ACHN (cell line): ENCODE measurements at places on chromosomes 13 and 19.

GRCh38 chr13:64052521-64052920, 2636.9 kb upstream of the PCDH20 start:
- no peak for DNase-seq

- DNase-seq, result no peak
These were observed 894.3 kb downstream of the DIAPH3 start for GRCh38 chr13:59269476-59269875.

- no peak for DNase-seq
These were observed 13.2 kb upstream of the ZNF254 start for GRCh38 chr19:24073807-24074206.

GRCh38 chr19:20153281-20153680, 13.7 kb upstream of the ZNF486 start:
- DNase-seq, result no peak

DNA sequence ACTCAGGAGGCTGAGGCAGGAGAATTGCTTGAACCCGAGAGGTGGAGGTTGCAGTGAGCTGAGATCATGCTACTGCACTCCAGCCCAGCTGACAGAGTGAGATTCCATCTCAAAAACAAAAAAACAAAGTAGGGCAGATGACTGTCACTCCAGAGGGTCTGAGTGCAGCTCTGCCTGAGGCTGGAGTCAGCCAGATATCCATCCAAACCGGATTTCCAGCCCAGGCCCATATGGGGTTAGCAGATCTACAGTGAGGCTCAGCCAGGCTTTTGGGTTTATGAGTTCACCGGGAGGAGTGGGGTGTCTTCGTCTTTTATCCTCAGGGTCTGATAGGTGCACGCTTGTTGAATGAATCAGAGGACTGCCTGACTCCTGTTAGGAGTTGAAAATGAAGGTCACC, 19.0 kb downstream of the LAMP1 start:
- no peak for DNase-seq

DNA sequence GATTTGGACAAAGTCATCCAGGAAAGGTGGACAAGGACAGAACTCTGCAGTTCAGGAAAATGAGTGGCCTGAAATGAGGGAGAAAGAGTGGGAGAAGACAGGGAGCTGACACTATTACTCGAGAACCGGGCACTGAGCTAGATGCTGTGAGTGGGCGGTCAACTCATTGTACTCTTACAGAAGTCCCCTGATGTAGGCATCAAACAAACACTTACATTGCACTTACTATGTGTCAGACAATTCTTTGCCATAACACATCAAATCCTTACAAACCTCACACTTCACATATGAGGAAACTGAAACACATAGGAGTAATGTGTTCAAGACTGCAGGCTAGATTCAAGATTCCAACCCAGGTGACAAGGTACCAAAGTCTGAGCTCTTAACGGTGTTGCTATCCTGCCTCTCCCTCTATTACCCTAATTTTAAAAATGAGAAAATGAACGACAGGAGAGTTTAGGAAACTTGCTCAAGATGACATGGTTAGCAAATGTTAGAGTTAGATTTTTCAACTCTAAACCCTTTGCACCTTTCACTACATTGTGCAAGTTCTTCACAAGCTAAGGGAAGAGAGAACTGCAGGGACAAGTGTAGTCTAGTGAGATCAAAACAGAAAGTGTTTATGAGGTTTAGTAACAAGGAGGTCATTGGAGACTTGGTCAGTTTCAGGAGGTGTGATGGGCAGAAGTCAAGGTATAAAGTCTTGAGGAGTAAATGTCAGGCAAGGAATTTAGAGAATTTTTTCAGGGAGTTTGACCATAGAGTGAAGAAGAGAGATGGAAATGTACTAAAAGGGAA, 4.9 kb upstream of the MEDAG start:
- DNase-seq, result no peak

GRCh38 chr13:99275093-99275469, 16.9 kb upstream of the GPR18 start:
- DNase-seq, result peak; percentile 20

GRCh38 chr19:19652482-19653295, 9.2 kb upstream of the GMIP start:
- peak; percentile 6 for DNase-seq

- peak; percentile 25 for DNase-seq
These were observed 698 bp downstream of the KANK2 start for GRCh38 chr19:11196406-11197287.

DNA sequence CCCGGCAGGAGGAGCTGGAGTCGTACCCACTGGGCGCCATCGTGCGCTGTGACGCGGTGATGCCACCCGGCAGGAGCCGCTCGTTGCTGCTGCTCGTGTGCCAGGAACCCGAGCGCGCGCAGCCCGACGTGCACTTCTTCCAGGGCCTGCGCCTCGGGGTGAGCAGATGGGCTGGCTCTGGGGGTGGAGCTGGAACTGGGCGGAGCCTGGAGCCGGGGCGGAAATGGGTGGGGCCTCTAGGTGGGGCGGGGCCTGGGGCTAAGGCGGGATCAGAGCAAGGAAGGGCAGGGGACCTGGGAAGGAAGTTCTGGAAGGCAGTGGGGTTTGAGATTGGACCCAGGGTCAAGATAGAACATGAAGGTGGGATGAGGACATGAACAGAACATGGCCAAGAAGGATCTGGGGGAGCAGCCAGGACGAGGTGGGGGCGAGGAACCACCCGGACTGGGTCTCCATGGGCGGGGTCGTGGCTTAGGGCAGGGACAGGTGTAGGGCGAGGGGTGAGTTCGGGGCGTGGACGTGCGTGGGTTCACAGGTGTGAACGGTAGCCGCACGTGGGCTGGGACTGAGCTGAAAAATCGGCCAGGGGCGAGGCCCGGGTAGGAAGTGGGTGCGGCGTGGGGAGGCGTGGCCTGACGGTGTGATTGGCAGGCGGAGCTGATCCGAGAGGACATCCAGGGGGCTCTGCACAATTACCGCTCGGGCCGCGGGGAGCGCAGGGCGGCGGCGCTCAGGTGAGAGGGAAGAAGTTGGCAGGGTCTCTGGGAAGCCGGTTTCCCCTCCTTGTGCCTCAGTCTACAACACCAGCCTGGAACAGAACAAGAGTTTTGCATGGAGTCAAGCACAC, 4.7 kb downstream of the EPS8L1 start:
- no peak for DNase-seq

DNA sequence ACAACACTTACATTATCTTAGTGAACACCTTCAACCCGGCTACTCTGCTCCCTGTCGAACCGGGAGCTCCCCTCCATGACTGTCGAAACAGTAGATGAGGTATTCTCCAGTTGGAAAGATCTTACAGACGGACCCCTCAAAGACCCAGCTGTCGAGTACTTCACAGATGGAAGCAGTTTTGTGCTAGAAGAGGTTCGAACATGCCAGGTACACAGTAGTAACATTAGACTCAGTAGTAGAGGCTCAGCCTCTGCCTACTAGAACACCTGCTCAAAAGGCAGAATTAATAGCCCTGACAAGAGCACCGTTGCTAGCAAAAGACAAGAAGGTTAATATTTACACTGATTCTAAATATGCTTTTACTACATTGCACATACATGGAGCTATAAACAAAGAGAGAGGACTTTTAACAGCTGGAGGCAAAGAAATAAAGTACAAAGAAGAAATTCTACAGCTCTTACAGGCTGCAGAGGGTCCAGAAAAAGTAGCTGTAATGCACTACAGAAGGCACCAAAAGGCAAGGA, 13.6 kb upstream of the SLC15A1 start:
- no peak for DNase-seq
